ENCODE measurements at places on chromosomes 1 and 21.

DNA sequence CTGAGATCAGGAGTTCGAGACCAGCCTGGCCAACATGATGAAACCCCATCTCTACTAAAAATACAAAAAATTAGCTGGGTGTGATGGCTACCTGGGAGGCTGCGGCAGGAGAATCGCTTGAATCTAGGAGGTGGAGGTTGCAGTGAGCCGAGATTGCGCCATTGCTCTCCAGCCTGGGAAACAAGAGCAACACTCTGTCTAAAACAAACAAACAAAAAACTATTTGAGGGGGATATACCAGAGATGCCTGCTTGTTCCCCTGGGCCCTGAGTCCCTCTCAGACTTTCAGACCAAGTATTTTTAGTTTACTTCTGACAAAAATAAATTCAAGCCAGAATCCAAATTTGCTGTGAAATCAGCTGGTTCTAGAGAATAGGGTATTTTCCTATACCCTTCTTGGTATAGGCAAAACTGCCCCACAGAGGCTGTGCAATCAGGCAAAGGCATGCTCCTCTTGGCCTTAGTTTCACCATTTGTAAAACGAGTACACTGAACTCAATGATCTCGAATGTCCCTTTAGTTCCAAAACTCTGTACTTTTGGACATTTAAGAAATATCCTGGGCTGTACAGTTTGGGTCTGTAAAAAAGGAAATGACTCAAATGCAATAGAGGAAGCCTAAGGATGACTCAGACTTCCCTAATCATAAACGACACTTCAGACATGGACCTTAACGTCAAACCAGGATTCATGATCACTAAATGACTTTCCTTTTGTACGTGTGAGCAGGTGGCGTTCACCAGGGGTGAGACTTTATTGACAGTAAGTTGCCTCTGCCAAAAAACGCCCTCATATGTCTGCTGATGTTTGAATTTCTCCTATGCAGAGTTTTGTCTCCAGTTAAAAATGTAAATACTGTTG is 16.1 kb downstream of the ENSA start:
- DNase-seq = no peak

GRCh38 chr1:51729824-51730301 is 113.0 kb downstream of the OSBPL9 start:
- DNase-seq = no peak

DNA sequence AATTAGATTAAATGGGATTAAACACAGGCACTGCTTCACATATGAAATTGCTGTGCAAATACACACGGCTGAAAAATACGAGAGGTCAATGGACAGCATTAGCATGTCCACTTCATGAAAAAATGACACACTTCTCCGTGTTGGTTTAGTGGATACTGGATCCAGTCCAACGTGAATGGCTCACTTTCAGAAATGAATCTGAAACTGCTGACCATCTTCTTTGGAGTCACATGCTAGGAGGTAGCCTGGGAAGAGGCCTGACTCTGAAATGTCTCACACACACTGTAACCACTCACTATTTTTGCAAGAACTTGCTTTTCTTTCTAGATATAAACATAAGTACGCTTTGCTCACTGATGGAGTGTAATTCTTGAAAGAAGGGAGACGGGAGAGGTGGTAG is 127.3 kb downstream of the HLCS start:
- DNase-seq = no peak

GRCh38 chr1:109508001-109508872 is 1.3 kb downstream of the AMIGO1 start:
- DNase-seq = no peak
